Activated B cell treated with CpG ODN at 0.5 μM for 24 hours (primary cell): ENCODE measurements at places on chromosomes 13 and 19. TPM values are rescaled to one million over a fixed set of nuclear protein-coding genes. Genes with fewer than 3 reads are reported as not detected.

GRCh38 chr19:45817725-45818301 lies 2.7 kb upstream of the RSPH6A start:
- H3K4me1 ChIP-seq: peaks cover 9% of the 10 kb centered on the region
- DNase-seq: no peak
- no peaks in the 10 kb centered on the region for H3K27me3 ChIP-seq
- no peak overlapping the region for H3K27ac ChIP-seq

GRCh38 chr19:28961772-28962500 lies 251.0 kb downstream of the UQCRFS1 start:
- no peak overlapping the region for H3K4me3 ChIP-seq
- no peak for DNase-seq
- no peak overlapping the region for H3K27ac ChIP-seq
- no peaks in the 10 kb centered on the region for H3K36me3 ChIP-seq
- H3K4me1 ChIP-seq: no peaks in the 10 kb centered on the region

GRCh38 chr19:42254089-42254849 lies 659 bp downstream of the ERF start:
- H3K27ac ChIP-seq: peak overlapping the region; percentile 73
- H3K4me1 ChIP-seq: peaks cover 28% of the 10 kb centered on the region
- H3K27me3 ChIP-seq: peaks cover 5% of the 10 kb centered on the region
- peak; percentile 75 for DNase-seq
- peaks cover 6% of the 10 kb centered on the region for H3K36me3 ChIP-seq

- no peaks in the 10 kb centered on the region for H3K27me3 ChIP-seq
- no peak for DNase-seq
- H3K27ac ChIP-seq: no peak overlapping the region
- no peaks in the 10 kb centered on the region for H3K36me3 ChIP-seq
- H3K4me3 ChIP-seq: no peak overlapping the region
These were observed 27.6 kb downstream of the TMPRSS9 start for GRCh38 chr19:2387367-2388288.

GRCh38 chr19:49022116-49022515 lies 2.0 kb downstream of the CGB3 start:
- H3K27me3 ChIP-seq: peaks cover 3% of the 10 kb centered on the region
- H3K4me3 ChIP-seq: no peak overlapping the region
- H3K36me3 ChIP-seq: no peaks in the 10 kb centered on the region
- H3K27ac ChIP-seq: no peak overlapping the region
- H3K4me1 ChIP-seq: peaks cover 32% of the 10 kb centered on the region

DNA sequence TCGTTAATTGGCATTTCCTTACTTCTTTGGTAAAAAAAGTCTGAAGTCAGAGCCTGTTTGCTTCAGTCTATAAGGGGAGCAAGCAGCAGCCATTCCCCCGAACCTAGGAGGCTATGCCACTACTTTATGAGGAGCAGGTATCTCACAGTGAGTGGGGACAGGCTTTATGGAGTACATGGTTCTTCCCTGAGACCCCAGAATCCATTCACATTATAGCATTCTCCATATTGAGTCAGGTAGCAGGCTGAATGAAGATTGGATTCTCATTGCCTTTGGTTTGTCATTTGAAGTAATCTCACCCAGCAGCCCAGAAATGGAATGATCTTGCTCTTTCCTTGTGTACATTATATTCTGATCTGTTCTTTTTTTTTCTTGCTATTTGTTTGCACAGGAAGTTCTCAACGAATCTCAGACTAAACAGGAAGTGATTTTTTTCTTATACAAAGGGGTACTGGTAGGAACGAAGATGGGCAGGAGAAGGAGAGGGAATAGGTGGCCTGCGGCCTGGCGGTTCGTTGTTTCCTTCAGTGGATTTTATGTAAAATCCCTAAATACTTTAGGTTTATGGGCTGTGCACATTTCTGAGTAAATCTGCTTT lies 74.4 kb downstream of the ARHGAP35 start:
- peaks cover 25% of the 10 kb centered on the region for H3K4me1 ChIP-seq
- DNase-seq: no peak
- H3K36me3 ChIP-seq: peaks cover 21% of the 10 kb centered on the region
- peak overlapping the region; percentile 17 for H3K4me3 ChIP-seq
- H3K27me3 ChIP-seq: no peaks in the 10 kb centered on the region

DNA sequence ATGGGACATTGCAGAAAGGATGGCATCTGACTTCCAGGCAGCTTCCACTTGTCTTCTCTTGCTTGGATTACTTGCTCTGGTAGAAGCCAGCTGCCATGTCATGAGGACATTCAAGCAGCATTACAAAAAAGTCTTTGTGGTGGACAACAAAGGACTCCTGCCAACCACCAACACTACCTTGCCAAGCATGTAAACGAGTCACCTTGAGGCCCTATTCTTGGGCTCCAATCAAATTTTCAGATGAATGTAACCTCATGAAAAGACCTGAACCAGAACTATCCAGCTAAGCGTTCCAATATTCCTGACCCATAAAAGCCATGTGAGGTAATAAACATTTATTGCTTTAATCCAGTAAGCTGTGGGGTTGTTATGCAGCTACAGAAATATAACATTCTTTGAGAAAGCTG lies 12.5 kb downstream of the PROSER1 start:
- H3K4me1 ChIP-seq: no peaks in the 10 kb centered on the region
- DNase-seq: no peak
- H3K27me3 ChIP-seq: no peaks in the 10 kb centered on the region
- no peak overlapping the region for H3K27ac ChIP-seq
- H3K36me3 ChIP-seq: peaks cover 80% of the 10 kb centered on the region
- no peak overlapping the region for H3K4me3 ChIP-seq

DNA sequence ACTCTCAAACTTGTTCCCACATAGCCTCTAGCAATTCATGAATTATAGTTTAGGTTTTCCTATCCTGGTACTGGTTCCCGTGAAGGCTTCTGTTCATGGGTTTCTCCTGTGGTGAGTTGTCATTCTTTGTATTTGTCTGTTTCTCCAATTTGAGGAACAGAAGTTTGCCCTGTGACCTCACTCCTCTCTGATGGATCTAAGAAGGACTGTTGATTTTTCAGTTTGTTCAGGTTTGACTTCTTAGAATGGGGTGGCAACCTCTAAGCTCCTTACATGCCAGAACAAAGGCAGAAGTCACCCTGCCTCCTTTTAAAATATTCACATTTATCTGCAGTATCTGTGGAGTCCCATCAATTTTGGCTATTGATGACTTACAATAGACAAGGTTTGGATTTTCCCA lies 354.0 kb downstream of the SPRY2 start:
- H3K27ac ChIP-seq: no peak overlapping the region
- H3K4me1 ChIP-seq: no peaks in the 10 kb centered on the region
- no peak overlapping the region for H3K4me3 ChIP-seq
- no peaks in the 10 kb centered on the region for H3K27me3 ChIP-seq
- no peaks in the 10 kb centered on the region for H3K36me3 ChIP-seq

- no peak for DNase-seq
- peaks cover 2% of the 10 kb centered on the region for H3K27me3 ChIP-seq
- no peak overlapping the region for H3K27ac ChIP-seq
- no peaks in the 10 kb centered on the region for H3K4me1 ChIP-seq
These were observed 136.3 kb downstream of the DCT start for GRCh38 chr13:94343243-94343585.

- H3K27me3 ChIP-seq: peaks cover under 1% of the 10 kb centered on the region
- no peak overlapping the region for H3K4me3 ChIP-seq
- H3K36me3 ChIP-seq: no peaks in the 10 kb centered on the region
- no peak overlapping the region for H3K27ac ChIP-seq
- H3K4me1 ChIP-seq: no peaks in the 10 kb centered on the region
These were observed 70.2 kb downstream of the SOX1 start for GRCh38 chr13:112137144-112137543.

DNA sequence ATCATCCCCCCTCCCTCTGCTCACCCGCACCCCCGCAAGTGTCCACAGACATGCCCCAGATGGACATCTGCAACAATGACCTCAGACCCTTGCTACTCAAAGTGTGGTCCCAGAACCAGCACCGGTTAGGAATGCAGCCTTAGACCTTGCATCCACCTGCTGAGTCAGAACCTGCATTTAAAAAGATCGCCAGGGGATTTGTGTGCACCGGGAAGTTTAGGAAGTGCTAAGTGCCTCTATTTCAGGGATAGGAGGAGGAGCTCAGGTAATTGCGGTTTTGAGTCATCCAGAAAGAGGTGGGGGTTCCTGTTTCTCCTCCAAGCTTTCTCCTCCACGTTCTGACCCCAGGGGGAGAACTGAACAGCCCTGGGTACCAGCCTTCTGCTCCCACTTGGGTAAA lies 46.2 kb downstream of the CACNA1A start:
- no peak overlapping the region for H3K4me3 ChIP-seq
- H3K4me1 ChIP-seq: no peaks in the 10 kb centered on the region

DNA sequence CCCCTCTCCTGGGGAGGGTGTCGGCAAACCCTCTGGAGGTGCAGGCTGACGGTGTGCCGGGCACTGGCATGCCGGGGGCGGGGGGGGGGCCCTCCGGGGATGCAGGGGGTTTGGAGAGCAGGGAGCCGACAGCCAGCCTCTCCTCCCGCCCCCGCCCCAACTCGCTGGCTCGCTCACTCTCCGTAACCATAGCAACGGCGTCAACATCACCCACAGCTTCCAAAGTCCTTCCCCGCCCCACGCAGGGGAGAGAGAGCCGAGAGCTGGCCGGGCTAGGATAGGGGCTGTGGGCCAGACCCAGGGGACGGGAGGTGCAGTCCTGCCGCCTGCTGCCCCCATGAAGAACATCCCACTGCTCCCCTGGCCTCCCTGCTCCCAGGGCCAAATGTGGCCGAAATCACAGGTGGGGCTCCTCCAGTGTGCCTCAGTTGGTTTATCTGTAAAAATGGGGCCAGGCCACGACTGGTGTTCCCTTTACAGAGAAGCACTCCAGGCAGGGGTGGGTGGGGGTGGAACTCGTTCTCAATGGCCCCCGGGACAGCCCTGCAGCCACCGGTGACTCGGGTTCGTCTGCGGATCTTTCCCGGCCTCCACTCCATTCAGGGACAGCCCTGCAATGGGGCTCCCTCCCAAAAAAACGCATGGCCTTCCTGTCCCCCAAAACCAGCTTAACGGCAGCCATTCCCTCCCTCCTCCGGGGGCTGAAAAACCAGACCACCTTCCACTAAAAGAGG lies 3.2 kb downstream of the KLF16 start:
- peaks cover 60% of the 10 kb centered on the region for H3K4me1 ChIP-seq
- H3K36me3 ChIP-seq: no peaks in the 10 kb centered on the region
- H3K27ac ChIP-seq: peak overlapping the region; percentile 59
- no peak for DNase-seq
- H3K27me3 ChIP-seq: no peaks in the 10 kb centered on the region
- no peak overlapping the region for H3K4me3 ChIP-seq

GRCh38 chr19:55094456-55095259 lies 19.0 kb downstream of the EPS8L1 start:
- peaks cover 28% of the 10 kb centered on the region for H3K36me3 ChIP-seq
- H3K27ac ChIP-seq: no peak overlapping the region
- no peak overlapping the region for H3K4me3 ChIP-seq
- DNase-seq: no peak
- peaks cover 3% of the 10 kb centered on the region for H3K27me3 ChIP-seq

- no peak for DNase-seq
- no peaks in the 10 kb centered on the region for H3K36me3 ChIP-seq
- no peaks in the 10 kb centered on the region for H3K4me1 ChIP-seq
These were observed 14.3 kb downstream of the ACTL9 start for GRCh38 chr19:8684001-8684902.

- H3K27ac ChIP-seq: no peak overlapping the region
- no peaks in the 10 kb centered on the region for H3K36me3 ChIP-seq
- no peaks in the 10 kb centered on the region for H3K4me1 ChIP-seq
These were observed 6.0 kb downstream of the SSC5D start for GRCh38 chr19:55494172-55494761.

The CD177 gene
- not detected in 2 replicates for total RNA-seq

The ZNF880 gene
- total RNA-seq: 28.0 and 29.5 TPM in 2 replicates

The HSPBP1 gene
- 32.2 and 32.9 TPM in 2 replicates for total RNA-seq

The UGGT2 gene
- 4.9 and 6.5 TPM in 2 replicates for total RNA-seq

The MISP gene
- not detected in 2 replicates for total RNA-seq

The ATXN8OS gene
- not detected in 2 replicates for total RNA-seq

The YJEFN3 gene
- 7.8 and 9.1 TPM in 2 replicates for total RNA-seq
